GM23338 (cell line): ENCODE measurements at places on chromosomes 1 and 21. TPM values are rescaled to one million over a fixed set of nuclear protein-coding genes. Genes with fewer than 3 reads are reported as not detected.
A peak's percentile ranks its signal among the peaks of the same experiment; 100 is the strongest.

GRCh38 chr21:32330784-32331311, 32.2 kb downstream of the MRAP start:
- peaks cover 57% of the 10 kb centered on the region for H3K36me3 ChIP-seq
- no peak overlapping the region for H3K4me3 ChIP-seq
- no peaks in the 10 kb centered on the region for H3K4me1 ChIP-seq
- no peak for DNase-seq
- no peak overlapping the region for H3K27ac ChIP-seq
- H3K27me3 ChIP-seq, result no peaks in the 10 kb centered on the region

GRCh38 chr1:109895720-109896504, 14.7 kb upstream of the CSF1 start:
- no peaks in the 10 kb centered on the region for H3K36me3 ChIP-seq
- no peaks in the 10 kb centered on the region for H3K27me3 ChIP-seq

Gene CLCA4
- not detected in 2 replicates for total RNA-seq

Gene DMBX1
- not detected in 2 replicates for total RNA-seq

DNA sequence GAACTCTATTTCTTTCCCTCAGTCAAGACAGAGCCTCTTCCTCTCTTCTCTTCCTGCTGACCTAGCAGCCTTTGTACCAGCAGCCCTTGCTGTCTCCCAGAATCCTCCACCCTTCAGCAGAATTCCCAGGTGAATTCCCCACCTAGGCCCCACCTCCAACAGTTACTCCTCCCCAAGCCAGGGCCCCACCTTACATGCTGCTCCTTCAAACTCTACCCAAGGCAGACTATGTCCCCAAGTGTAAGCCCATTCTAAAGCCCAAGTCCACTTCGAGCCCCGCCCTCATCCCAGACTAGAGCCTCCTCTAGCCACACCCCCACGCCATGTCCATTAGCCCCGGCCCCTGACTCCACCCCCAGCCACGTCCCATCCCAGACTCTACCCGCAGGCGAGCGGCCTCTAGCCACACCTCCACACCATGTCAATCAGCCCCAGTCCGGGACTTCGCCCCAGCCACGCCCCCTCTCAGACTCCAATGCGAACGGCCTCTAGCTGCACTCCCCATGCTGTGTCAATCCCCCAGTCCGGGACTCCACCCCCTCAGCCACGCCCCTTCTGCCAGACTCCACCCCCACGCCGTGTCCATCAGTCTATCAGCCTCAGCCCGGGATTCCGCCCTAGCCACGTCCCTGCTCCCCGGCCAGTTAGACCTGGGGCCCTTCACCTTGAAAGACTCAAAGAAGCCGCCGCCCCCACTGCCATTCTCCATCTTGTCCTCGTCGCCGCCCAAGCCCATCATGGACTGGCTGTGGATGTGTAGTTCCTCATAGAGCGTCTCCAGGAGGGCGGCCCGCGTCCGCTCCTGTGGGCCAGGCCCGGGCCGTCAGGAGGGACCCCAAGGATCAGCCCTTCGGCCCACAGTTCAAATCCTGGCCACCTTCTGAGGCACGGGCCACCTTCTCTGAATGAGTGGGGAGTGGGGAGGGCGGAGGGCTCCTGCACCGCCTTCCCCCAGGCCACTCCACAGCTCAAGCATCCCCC, 61.3 kb downstream of the RAP1GAP start:
- peak overlapping the region; percentile 43; the same call in 1 of the 2 replicates for H3K4me3 ChIP-seq
- no peaks in the 10 kb centered on the region; the same call in 1 of the 2 replicates for H3K4me1 ChIP-seq
- no peak overlapping the region for H3K27ac ChIP-seq
- H3K27me3 ChIP-seq, result no peaks in the 10 kb centered on the region
- DNase-seq, result peak; percentile 100

Gene BEND5
- 5.7 and 6.8 TPM in 2 replicates for total RNA-seq

- peaks cover 2% of the 10 kb centered on the region for H3K4me1 ChIP-seq
- H3K27ac ChIP-seq, result no peak overlapping the region
Observed at GRCh38 chr1:182770232-182770631, 19.3 kb upstream of the NPL start.

GRCh38 chr1:219566951-219567947, 45.7 kb downstream of the ZC3H11B start:
- DNase-seq, result peak; percentile 36
- no peaks in the 10 kb centered on the region for H3K27me3 ChIP-seq
- H3K36me3 ChIP-seq, result no peaks in the 10 kb centered on the region
- H3K27ac ChIP-seq, result no peak overlapping the region
- no peaks in the 10 kb centered on the region; the same call in 1 of the 2 replicates for H3K4me1 ChIP-seq

Gene HAO2
- not detected in 2 replicates for total RNA-seq

- no peaks in the 10 kb centered on the region for H3K36me3 ChIP-seq
- DNase-seq, result peak; percentile 39
- H3K27me3 ChIP-seq, result no peaks in the 10 kb centered on the region
- no peaks in the 10 kb centered on the region for H3K4me1 ChIP-seq
Observed at GRCh38 chr1:54439550-54440223, 33.5 kb upstream of the SSBP3 start.

Gene KRTAP19-4
- total RNA-seq, result not detected in 2 replicates

DNA sequence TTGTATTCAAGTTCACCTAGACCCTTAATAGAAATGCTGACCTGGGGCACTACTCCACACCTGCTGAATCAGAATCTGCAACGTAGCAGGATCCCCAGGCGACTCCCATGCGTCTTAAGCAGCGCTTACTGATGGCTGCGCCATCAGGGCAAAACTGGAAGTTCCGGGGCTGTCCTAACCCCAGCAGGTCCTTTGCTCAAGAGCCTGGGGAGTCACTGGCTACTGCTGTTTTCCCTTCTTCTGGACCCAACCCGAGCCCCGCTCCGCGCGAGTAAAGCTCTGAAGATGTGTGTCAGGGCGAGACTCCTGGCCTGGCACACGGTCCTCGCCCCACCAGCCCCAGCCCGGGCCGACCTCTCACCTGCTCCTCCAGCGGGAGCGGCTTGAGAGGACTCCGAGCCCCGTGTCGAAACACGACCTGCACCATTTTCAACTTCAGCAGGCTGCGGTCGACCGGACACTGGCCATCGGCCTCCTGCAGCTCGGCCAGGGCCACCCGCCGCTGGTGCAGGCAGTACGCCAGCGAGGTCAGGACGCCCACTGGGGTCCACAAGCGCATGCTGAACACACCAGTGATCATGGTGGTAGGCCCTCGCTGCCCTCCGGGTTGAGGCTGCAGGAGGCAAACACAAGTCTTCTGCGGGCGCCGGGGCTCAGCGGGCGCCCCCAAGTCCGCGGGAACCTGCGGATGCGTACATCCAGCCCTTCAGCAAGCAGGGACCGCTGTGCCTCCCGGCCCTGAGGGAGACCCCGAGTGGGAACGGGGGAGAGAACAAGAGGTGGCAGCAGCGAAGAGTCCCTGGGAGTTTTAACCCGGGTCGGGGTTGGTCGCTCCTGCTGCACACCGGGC, 630 bp downstream of the ACP6 start:
- H3K27ac ChIP-seq, result peak overlapping the region; percentile 60; the same call in 1 of the 2 replicates
- no peaks in the 10 kb centered on the region for H3K27me3 ChIP-seq
- peak; percentile 76 for DNase-seq
- 0 out of 2 replicates have a peak, but pooled peaks cover 2% of the 10 kb centered on the region for H3K36me3 ChIP-seq
- peak overlapping the region; percentile 84 for H3K4me3 ChIP-seq

Gene DNAJC6
- 4.6 and 7.4 TPM in 2 replicates for total RNA-seq

GRCh38 chr1:150420560-150421265, 56.8 kb downstream of the RPRD2 start:
- H3K4me1 ChIP-seq, result no peaks in the 10 kb centered on the region
- no peak for DNase-seq
- H3K36me3 ChIP-seq, result no peaks in the 10 kb centered on the region; the same call in 1 of the 2 replicates

DNA sequence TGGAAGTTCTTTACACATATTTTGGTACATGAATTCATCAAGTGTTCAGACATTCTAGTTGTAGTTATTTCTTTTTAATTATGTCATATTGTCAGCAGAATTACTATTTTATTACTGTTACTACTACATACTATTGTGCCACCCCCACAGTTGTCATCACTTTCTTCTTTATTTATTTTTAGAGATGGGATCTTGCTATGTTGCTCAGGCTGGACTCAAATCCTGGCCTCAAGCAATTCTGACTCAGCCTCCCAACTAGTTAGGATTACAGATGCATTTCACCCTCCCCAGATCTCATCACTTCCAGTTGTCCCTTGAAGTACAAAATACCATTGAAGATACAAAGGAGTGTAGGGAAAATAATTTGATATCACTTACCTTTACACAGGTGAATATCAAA, 258.0 kb downstream of the KCTD3 start:
- H3K4me1 ChIP-seq, result no peaks in the 10 kb centered on the region
- no peak overlapping the region for H3K27ac ChIP-seq
- no peak for DNase-seq
- H3K36me3 ChIP-seq, result no peaks in the 10 kb centered on the region

DNA sequence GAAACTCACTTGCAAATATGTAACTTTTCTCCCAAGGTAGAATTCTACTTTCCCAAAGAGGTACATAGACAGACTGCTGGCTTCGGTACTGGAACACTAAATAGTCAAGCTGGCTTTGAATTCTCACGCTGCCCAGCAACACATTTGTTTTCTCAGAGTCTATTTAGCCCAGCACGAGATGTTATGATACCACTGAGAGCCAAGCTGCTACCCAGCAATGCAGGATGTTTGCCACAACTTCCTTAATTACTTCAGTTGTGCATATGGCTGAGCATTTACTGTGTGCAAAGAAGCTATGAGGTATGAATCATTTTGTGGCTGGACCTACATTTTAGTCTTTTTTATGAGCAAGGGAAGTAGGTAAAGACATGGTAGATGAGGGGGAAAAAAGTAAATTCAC, 793.2 kb downstream of the PLA2G4A start:
- H3K4me3 ChIP-seq, result no peak overlapping the region
- H3K27me3 ChIP-seq, result no peaks in the 10 kb centered on the region
- H3K4me1 ChIP-seq, result peaks cover 21% of the 10 kb centered on the region
- DNase-seq, result no peak
- H3K27ac ChIP-seq, result no peak overlapping the region

Gene WNT2B
- 0.12 and 0.90 TPM in 2 replicates for total RNA-seq

DNA sequence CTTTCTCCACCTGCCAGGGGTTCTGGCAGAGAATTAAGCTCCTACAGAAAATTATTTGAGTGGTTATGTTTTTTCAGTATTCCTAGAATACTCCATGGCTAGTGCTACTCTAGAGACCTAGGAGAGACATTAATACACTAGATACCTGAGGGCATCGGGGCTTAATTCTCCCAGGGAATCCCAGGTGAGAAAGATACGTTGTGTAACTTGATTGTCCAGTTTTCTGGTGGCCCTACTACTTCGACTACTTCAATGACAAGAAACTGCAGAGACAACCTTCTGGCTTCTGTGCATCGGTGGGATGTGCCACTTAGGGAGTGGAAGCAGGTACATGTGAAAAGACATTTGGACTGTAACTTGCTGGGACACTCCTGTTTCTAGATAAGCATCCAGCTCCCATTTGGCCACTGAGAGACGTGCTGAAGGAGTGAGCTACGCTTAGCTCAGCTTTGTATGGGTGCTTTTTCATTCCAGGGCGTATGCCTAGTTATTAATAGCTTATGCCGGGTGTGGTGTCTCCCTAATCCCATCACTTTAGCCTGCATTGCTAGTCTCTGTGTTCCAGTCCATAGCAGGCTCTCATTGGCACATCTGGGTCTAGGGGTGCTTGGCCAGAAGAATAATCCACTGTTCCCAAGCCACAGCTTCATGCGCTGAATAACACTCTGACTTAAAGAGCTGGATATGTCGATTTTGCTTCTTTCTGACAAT, 300.7 kb downstream of the SIPA1L2 start:
- no peak overlapping the region for H3K27ac ChIP-seq
- no peak overlapping the region for H3K4me3 ChIP-seq
- H3K36me3 ChIP-seq, result 0 out of 2 replicates have a peak, but pooled peaks cover 3% of the 10 kb centered on the region
- DNase-seq, result no peak
- H3K4me1 ChIP-seq, result no peaks in the 10 kb centered on the region

Gene ATP6V1G3
- not detected in 2 replicates for total RNA-seq

Gene LCE6A
- not detected in 2 replicates for total RNA-seq

GRCh38 chr1:164716992-164717703, 158.2 kb downstream of the PBX1 start:
- H3K4me3 ChIP-seq, result no peak overlapping the region
- no peaks in the 10 kb centered on the region for H3K27me3 ChIP-seq
- H3K36me3 ChIP-seq, result no peaks in the 10 kb centered on the region
- H3K27ac ChIP-seq, result no peak overlapping the region

- no peaks in the 10 kb centered on the region for H3K27me3 ChIP-seq
- H3K4me1 ChIP-seq, result peaks cover 3% of the 10 kb centered on the region; the same call in 1 of the 2 replicates
- no peak overlapping the region for H3K4me3 ChIP-seq
- H3K27ac ChIP-seq, result no peak overlapping the region
- no peaks in the 10 kb centered on the region for H3K36me3 ChIP-seq
Observed at GRCh38 chr1:117623698-117624097, 17.9 kb downstream of the TENT5C start.

GRCh38 chr1:31248276-31248675, 8.6 kb upstream of the NKAIN1 start:
- no peaks in the 10 kb centered on the region for H3K36me3 ChIP-seq
- H3K4me1 ChIP-seq, result no peaks in the 10 kb centered on the region
- no peak for DNase-seq
- H3K27me3 ChIP-seq, result no peaks in the 10 kb centered on the region

GRCh38 chr21:27425574-27425973, 458.7 kb upstream of the ADAMTS5 start:
- no peak overlapping the region for H3K27ac ChIP-seq
- no peak overlapping the region for H3K4me3 ChIP-seq
- H3K36me3 ChIP-seq, result no peaks in the 10 kb centered on the region
- H3K4me1 ChIP-seq, result peaks cover 16% of the 10 kb centered on the region

- no peaks in the 10 kb centered on the region for H3K27me3 ChIP-seq
- no peaks in the 10 kb centered on the region for H3K36me3 ChIP-seq
- H3K27ac ChIP-seq, result no peak overlapping the region
Observed at GRCh38 chr1:55257958-55258357, 42.8 kb upstream of the USP24 start.

Gene RUNX3
- total RNA-seq, result 0.12 and 0.73 TPM in 2 replicates

DNA sequence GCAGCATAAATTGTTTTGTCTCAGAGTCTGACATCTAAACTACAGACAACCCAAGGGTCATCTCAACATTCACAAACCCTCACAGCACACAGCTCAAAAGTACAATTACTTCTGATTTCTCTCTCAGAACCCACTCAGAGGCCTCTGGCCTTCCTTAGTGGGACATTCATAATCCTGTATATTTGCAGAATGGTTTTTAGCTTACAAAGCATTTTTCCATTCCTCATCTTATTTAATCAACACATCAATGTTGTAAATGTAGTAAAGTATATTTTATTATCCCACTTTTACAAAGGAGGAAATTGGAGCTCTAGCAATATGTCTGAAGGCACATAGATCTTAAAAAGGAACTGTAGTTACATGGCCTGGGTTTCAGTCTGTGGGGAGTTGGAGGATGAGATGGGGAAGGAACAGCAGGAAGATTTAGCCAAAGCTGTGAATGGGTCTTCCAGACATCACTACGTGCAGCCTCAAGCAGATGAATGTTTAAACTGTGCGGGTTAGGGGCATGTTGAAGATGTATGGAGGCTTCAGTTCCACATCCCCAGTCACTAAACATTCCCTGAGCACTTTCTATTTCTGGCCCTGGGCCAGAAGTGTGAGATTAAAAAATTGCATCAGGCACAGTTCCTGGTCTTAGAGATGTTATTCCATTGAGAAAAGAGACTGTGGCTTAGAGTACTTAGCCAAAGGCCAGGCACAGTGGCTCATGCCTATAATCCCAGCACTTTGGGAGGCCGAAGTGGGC, 13.3 kb downstream of the AKNAD1 start:
- no peak for DNase-seq
- H3K27ac ChIP-seq, result no peak overlapping the region
- H3K4me1 ChIP-seq, result no peaks in the 10 kb centered on the region
- no peaks in the 10 kb centered on the region for H3K27me3 ChIP-seq
- H3K36me3 ChIP-seq, result no peaks in the 10 kb centered on the region
- no peak overlapping the region for H3K4me3 ChIP-seq

GRCh38 chr1:34711485-34711884, 43.4 kb upstream of the GJB5 start:
- no peak overlapping the region for H3K27ac ChIP-seq
- no peak overlapping the region for H3K4me3 ChIP-seq
- no peaks in the 10 kb centered on the region for H3K36me3 ChIP-seq
- H3K4me1 ChIP-seq, result no peaks in the 10 kb centered on the region
- DNase-seq, result peak; percentile 49

Gene C1orf185
- total RNA-seq, result not detected in 2 replicates
